Adipose tissue (tissue), 3 donors: ENCODE measurements at places on chromosomes 4 and X. TPM values are rescaled to one million over a fixed set of nuclear protein-coding genes. Genes with fewer than 3 reads are reported as not detected.

ZNF630 gene
- 0.76 TPM for polyA plus RNA-seq

FAAH2 gene
- polyA plus RNA-seq = 0.22 TPM

NHS gene
- 2.0 TPM for polyA plus RNA-seq

GPR34 gene
- polyA plus RNA-seq = 12.7 TPM

MAPK10 gene
- 34.9 TPM for polyA plus RNA-seq

FAM9B gene
- not detected for polyA plus RNA-seq

STARD8 gene
- polyA plus RNA-seq = 12.1 TPM

BOD1L1 gene
- polyA plus RNA-seq = 7.2 TPM

FGF16 gene
- polyA plus RNA-seq = not detected

NKX3-2 gene
- 0.05 TPM for polyA plus RNA-seq

C4orf36 gene
- 0.74 TPM for polyA plus RNA-seq

FAM236C gene
- not detected for polyA plus RNA-seq

AIFM1 gene
- 24.5 TPM for polyA plus RNA-seq

XPNPEP2 gene
- 6.4 TPM for polyA plus RNA-seq

RIPPLY1 gene
- not detected for polyA plus RNA-seq

PCDH18 gene
- polyA plus RNA-seq = 11.7 TPM

WDR17 gene
- polyA plus RNA-seq = 0.45 TPM

CPEB2 gene
- 6.7 TPM for polyA plus RNA-seq

FAM236B gene
- not detected for polyA plus RNA-seq

PCSK1N gene
- 1.8 TPM for polyA plus RNA-seq

EXOC1L gene
- polyA plus RNA-seq = 0.33 TPM

CLDN22 gene
- polyA plus RNA-seq = not detected

MSN gene
- polyA plus RNA-seq = 198 TPM

ADRA2C gene
- polyA plus RNA-seq = 9.7 TPM

CT45A5 gene
- not detected for polyA plus RNA-seq

GABRA4 gene
- polyA plus RNA-seq = not detected
